ENCODE measurements at places on chromosomes 7 and 10.

DNA sequence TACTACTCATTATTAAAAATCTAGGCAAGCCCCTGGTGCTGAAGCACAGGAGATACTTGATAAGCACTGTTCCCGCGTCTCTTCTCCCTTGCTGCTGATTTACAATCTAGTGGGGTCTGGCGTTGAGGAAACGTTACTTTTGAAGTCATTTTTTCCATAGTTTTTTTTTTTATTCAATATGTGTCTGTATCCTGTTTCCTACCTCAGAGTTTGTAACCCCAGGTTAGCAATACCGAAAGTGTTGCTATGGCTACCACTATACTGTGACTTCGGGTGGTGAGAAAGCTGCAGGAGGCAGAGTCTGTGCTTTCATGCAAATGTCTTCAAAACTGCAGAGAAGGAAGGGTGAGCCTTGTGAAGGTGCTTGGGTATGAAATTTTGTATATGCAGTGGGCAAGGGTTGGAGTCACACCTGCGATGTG, 458.8 kb upstream of the GHITM start:
- DNase-seq, result no peak

DNA sequence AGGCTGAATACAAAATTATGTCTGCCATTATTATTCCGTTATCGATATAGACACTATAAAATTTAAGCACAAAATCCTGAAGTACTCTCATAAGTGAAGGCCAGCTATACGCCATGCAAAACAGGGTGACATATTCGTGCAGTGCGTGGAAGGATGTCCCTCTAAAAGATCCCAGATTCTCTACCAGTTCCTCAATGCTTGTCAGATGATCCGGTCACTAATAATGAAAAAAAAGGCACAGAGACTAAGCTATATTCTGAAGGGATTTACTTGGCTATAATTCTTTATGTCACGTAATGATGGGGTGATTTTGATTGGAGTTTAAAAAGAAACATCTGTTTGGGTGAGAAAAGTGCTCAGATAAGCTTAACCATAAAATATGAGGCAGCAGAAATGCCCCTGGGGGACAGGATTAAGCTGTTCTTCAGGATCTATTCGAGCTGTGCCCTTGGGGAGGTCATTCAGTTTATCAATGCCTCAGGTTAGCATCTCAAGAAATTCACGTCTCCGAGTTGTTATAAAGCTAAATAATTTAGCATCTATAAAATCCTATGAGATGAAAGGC, 229.7 kb upstream of the PITRM1 start:
- DNase-seq, result no peak

- no peak for DNase-seq
Observed at GRCh38 chr7:107644309-107644974, 16.2 kb upstream of the SLC26A4 start.

GRCh38 chr7:124088590-124088989, 55.7 kb upstream of the TMEM229A start:
- no peak for DNase-seq

GRCh38 chr10:7950981-7951847, 103.3 kb upstream of the GATA3 start:
- DNase-seq, result no peak

GRCh38 chr7:77687747-77688144, 8.5 kb upstream of the RSBN1L start:
- DNase-seq, result no peak

GRCh38 chr10:117178190-117178589, 19.1 kb upstream of the KCNK18 start:
- no peak for DNase-seq

- DNase-seq, result no peak
Observed at GRCh38 chr7:149440222-149440621, 20.6 kb downstream of the ZNF777 start.

GRCh38 chr10:35194906-35195305, 68.3 kb downstream of the CREM start:
- DNase-seq, result peak; percentile 50

GRCh38 chr7:141652691-141653090, 49.3 kb downstream of the DENND11 start:
- no peak for DNase-seq

GRCh38 chr7:18354108-18355085, 141.2 kb upstream of the HDAC9 start:
- no peak for DNase-seq

- DNase-seq, result no peak
Observed at GRCh38 chr7:155681663-155682062, 37.2 kb downstream of the RBM33 start.

DNA sequence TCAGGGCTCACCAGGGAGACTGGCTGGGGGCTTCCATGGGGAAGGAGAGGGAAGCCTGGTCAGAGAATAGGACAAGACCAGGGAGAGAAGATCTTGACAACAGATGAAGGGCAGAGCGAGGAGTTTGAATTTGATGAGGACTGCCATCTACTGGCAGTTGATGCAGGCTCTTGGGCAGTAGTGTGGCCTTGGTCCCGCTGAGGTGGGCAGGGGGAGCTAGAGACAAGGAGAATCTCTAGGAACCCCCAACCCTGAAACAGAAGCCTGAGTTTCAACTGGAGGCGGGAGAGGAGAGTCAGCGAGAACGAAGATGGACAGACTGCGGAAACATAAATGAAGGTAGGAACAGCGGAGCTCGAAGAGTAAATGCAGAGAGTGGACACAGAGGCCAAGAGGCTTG, 81.0 kb downstream of the PPP1R3C start:
- no peak for DNase-seq

GRCh38 chr10:123655751-123656150, 10.4 kb upstream of the GPR26 start:
- no peak for DNase-seq

GRCh38 chr7:22417349-22417748, 60.4 kb upstream of the RAPGEF5 start:
- no peak for DNase-seq

DNA sequence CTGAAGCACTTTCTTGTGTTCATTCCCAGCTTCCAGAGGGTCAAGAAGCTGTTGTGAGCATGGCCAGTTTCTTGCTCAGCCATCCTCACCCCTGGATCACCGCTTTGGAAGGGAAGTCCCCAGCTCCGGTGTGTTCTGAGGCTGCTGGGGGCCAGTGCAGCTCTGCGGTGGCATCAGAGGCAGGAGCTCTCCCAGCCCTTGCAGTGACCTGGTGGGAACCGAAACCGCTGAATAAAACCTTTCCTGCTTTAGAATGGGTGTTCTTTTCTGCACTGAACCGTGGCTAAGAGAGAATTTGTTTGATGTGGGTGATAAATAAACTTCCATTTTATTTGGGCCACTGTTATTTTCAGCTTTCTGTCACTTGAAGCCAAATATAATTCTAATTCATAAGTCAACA, 450.9 kb upstream of the VSTM2A start:
- no peak for DNase-seq

- no peak for DNase-seq
Observed at GRCh38 chr7:25830215-25830614, 321.8 kb upstream of the NFE2L3 start.

GRCh38 chr7:4836206-4836661, 25.6 kb downstream of the PAPOLB start:
- no peak for DNase-seq

DNA sequence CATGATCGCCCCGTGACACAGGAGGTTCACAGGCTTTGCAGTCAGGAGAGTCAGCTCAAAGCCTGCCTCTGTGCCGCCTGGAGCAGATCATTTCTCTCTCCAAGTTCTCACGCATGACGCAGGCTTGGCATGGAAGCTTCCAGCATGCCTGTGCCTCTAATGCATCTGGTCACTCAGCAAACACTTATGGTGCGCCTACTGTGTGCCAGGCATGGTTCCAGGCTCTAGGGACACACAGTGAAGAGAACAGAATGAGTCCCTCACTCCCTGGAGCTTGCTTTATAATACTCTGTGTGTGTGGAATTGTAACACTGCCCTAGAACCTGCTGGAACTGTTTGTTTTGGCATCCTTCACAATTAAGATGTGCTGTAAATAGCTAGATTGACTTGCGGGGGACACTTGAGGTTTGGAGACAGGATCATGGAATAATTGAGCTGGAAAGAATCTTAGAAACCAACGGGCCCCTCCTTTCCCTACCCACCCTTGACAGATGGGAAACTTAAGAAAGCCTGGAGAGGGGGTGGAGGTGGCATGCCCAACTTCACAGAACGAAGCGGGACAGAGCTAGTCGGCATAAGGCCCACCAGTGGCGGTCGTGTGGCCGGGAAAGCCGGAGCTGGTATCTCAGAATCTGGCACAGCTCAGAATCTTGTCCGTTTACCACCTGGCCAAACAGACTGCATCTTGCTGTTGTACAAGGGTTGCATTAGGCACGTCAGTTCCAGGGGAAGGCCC, 4.6 kb upstream of the MYH16 start:
- DNase-seq, result no peak

GRCh38 chr10:124520558-124521428, 59.2 kb downstream of the LHPP start:
- no peak for DNase-seq

- no peak for DNase-seq
Observed at GRCh38 chr7:20577441-20578071, 37.9 kb upstream of the ABCB5 start.

DNA sequence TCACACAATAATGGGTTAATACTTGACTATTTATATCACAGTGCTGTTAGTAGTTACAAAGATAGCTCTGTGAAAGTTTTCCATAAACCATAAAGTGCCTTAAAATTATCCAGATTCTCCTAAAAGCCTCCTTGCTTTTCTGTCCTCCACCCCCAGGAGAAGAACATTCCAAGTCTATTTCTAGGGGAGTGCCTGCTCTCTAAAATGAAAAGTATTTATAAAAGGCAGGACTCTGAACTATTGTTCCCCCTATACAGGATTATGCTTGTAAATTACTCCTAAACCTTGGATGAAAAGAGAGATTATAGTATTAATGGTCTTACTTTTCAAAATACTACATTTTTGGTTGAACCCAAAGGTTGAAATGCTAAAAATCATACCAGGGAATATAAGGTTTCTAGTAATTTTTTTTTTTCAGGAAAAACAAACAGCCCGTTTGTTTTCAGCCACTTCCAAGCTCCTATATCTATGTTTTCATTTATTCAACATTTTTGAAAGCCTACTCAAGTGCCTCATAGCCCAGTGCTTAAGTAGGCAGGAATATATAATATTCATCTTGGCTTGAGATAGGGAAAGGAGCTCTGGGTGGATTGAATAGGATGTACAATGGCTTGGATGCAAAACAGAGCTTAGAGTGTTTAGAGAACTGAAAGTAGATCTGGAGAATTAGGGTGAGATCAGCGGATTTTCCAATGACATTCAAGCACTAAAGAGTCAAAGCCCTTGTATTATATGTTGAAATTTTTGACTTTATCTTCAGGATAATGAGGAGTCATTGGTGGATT, 320.7 kb downstream of the GPR37 start:
- DNase-seq, result no peak

- DNase-seq, result no peak
Observed at GRCh38 chr7:27235387-27236311, 7.0 kb upstream of the EVX1 start.

DNA sequence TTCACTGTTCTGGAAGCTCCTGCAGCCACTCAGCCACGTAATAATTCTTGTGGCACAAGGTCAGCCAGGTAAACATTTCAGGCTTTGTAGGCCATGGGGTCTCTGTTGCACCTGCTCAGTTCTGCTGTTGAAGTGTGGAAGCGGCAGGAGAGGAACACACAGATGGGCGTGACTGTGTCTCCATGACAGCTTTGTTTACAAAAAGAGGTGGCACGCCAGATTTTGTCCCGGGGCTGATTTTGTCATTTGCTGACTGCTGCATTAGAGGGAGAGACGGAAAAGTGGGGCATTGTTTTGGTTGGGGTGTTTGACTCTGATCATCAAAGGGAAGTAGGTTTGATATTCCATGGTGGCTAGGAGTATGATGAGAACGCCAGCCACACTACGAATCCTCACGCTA, 103.1 kb downstream of the PRKAG2 start:
- DNase-seq, result no peak

GRCh38 chr10:62707810-62708209, 96.7 kb upstream of the ADO start:
- no peak for DNase-seq

DNA sequence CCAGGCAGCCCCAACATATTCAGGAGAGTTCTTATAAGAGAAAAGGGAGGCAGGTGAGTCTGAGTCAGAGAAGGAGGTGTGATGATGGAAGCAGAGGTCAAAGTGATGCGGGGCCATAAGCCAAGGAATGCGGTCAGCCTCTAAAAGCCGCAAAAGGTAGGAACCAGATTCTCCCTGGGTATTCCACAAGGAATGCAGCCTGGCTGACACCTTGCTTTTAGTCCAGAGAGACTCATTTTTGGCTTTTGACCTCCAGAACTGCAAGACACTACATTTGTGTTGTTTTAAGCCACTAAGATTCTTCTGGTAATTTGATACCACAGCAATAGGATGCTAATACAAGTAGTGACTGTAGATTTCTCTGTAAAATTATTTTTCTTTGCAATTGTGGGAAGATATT, 151.5 kb upstream of the EEPD1 start:
- DNase-seq, result no peak

- DNase-seq, result no peak
Observed at GRCh38 chr7:35536396-35536826, 158.5 kb downstream of the HERPUD2 start.

DNA sequence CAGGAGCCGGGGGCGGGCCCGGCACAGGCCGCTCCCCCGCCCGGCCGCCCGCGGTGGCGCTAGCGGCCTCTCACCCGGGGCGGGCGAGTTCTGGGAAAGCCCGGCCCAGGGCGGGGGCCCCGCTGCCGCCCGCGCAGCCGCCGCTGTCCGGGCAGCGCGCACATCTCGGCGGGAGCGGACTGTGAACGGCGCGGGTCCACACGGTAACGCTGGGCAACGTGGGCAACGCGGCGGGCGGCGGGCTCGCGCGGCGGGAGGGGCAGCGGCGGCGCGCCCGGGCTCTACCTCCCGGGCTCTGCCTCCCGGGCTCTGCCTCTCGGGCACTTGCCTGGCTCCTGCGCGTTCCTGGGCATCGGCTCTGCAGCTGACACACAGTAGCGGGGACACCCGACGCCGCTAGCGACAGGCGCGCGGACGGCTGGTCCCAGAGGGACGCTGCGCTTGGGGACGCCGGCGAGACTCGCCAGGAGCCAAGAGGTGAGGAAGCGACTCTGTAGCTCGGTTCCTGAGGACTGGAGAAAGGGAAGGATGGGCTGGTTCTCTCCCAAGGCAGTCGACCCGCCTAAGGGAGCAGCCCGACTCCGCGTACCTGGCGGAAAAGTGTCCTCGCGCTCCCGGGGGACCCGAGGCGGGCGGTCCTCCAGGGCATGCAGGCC, at the start of gene PLCE1:
Gene PLCE1, plus strand, starts transcription at position 150 of the 656 bp plus-strand sequence. CDS start 37,116 bp downstream, outside the sequence.
- no peak for DNase-seq
